ENCODE measurements at places on chromosomes 1 and 21.

DNA sequence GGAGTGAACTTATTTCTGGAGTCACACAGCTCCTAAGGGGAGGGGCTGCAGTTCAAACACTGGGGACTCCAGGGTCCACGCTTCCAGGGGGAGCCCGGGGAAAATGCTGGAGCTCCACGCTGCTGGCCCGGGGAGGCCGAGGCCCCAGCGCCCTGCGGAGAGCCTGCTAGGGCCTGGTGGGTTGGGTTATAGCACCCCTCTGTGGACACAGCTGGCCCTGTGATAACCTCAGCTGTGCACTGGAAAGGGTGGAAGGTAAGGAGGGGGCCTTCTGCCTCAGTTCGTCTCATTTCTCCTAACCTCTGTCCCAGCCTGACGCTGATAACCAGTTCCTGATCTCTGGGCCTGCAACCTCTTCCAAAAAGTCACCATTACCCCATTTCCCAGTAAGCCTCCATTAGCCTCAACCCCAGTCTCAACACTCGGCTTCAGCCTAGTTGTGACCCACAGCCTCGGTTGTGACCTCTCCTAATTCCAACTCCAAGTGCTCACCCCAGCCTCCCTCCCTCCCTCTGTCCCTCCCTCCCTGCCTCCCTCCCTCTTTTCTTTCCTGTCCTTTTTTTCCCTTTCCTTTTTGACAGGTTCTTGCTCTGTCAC lies 7.1 kb downstream of the NBL1 start:
- DNase-seq, result no peak

DNA sequence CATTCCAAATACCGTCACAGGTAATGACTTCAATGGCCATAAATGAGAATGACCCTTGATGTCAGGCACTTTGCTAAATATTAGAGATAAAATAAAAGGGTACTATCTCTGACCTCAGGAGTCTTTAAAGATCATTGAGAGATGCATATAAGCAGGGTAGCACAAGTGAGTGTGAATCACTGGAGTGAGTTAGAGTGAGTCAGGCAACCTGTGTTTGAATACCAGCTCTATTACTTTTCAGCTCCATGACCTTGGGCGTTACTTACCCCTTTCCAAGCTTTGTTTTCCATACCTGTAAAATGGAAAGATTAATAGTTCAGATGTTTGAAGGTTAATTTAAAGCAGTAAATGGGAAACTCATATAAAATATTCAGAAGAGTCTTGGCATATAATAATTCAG lies 1058.0 kb upstream of the ADGRL4 start:
- no peak for DNase-seq

- DNase-seq, result no peak
Measured at GRCh38 chr1:234755449-234755863, 145.5 kb upstream of the IRF2BP2 start.

- DNase-seq, result no peak
Measured at GRCh38 chr1:218904416-218904815, 269.3 kb upstream of the LYPLAL1 start.

DNA sequence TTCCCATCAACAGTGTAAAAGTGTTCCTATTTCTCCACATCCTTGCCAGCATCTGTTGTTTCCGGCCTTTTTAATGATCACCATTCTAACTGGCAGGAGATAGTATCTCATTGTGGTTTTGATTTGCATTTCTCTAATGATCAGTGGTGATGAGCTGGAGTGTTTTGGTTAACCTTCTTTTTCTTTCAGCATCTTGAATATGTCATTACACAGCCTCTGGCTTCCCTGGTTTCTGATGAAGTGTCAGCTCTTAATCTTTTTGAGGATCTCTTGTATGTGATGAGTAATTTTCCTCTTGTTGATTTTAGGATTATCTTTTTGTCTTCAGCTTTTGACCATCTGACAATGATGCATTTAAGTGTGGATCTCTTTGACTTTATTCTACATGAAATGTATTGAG lies 133.2 kb upstream of the GRIK3 start:
- no peak for DNase-seq
